ENCODE measurements at places on chromosomes 3 and 15.

GRCh38 chr3:53856964-53857363 is 10.6 kb downstream of the IL17RB start:
- DNase-seq, result no peak

DNA sequence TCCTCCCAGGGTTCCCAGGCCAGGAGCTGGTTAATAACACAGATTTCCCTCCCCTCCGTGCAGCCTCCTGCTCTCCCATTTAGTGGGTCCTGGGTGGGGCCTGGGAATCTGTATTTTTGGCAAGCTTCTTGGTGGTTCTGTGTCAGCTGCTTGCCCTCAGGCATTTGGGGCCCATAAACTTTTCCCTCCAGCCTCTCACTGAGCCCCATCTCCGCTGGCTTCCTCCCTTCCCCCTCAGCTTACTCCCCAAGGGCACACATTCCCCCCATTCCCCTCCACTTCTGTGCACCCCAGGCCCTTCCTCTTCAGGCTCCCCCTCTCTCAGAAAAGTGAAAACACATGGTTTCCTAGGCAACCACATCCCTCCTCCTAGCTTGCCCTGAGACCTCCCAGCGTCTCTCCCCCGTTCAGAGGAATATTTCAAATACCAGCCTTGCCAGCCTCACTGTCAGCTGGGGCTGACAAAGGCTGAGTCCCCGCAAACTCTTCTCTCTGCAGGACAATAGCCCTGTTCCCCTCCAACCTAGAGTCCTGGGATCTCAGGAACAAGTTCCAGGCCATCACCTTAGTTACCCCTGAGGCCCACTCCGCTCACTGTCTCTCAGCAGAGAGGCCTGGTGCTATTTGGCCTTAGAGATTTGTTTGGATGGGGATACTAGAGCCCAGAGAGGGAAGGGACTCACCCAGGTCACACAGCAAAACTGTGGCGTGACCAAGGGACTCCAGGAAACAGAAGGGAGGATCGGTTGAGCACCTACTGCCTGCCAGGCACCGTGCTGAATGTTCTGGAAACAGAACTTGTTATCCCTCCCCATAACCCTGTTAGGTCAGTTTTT is 44.6 kb upstream of the SMAD6 start:
- DNase-seq, result no peak

- DNase-seq, result no peak
Observed at GRCh38 chr15:70132139-70132538, 34.4 kb upstream of the TLE3 start.

DNA sequence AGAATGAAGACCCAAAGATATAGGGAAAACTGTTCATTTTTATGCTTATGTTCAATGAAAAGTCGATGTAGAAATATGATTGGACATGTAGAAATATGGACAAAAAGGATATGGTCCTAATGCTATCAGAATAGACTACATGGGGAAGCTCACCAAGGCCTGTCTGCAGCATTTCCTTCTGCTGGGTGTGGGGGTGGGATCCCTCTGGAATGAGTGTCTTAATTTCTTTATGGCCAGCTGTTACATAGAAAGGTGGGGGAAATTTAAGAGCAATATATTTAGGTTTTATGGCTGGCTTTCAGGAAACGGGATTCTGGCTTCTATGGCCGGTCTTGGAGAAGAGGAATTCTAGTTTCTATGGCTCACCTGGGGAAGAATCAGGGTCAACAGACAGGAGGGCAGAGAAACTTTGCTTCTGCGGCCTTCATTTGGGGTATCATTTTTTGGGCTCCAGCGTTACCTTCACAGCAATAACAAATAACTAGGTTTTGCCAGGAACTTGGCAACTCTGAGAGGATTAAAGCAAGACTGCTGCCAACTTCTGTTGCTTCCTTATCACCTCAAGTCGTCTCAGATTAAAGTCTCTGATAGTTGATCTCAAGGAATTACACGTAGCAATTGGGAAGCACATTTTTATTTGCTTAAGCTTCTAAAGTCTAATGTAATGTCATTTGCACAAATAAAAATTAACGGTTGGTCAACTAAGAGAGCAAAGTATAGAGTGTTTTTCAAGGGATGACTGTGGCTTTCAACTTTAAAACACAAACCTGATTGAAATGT is 57.0 kb upstream of the GATM start:
- no peak for DNase-seq

- no peak for DNase-seq
Observed at GRCh38 chr15:73856458-73857192, 16.7 kb upstream of the TBC1D21 start.

DNA sequence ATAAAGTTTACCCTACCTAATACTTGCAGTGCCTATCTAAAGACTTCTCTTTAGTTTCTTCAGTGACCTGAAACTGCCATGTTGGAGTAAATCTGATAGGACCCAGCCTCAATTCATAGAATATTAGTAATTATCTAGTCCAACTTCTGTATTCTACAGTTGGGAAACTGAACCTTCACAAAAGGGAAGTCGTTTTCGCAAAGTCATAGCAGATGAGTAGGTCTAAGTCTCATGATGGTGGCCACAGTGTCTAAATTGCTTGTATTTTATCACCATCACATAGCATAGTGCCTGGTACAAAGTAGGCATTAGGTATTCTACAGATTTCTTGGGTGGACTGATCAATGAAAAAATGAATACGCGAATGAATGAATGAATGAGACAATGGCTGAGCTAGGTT is 8.4 kb downstream of the GMNC start:
- no peak for DNase-seq

GRCh38 chr3:169891886-169892285 is 19.5 kb upstream of the SAMD7 start:
- no peak for DNase-seq

- DNase-seq, result no peak
Observed at GRCh38 chr3:193744822-193745684, 152.0 kb downstream of the OPA1 start.

GRCh38 chr15:74504418-74504817 is 36.6 kb upstream of the ARID3B start:
- DNase-seq, result no peak

DNA sequence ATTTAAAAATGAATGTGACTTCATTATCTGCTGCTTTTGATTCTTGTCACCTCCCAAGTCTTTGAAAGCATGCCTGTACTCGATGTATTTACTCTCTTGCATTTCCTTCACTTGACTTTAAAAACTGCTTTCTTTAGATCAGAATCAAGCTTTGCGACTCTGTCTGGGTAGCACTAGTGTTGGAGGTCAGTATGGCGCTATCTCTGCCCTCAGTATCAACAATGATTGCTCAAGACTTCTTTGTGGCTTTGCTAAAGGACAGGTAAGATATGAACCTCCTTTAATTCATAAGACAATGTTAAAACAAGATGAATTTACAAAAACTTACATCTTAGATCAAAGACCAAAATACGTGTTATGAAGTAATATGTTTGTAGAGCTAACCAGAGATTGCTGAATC is 37.0 kb downstream of the VPS8 start:
- no peak for DNase-seq

GRCh38 chr3:161500068-161500796 is 3.6 kb downstream of the OTOL1 start:
- no peak for DNase-seq

DNA sequence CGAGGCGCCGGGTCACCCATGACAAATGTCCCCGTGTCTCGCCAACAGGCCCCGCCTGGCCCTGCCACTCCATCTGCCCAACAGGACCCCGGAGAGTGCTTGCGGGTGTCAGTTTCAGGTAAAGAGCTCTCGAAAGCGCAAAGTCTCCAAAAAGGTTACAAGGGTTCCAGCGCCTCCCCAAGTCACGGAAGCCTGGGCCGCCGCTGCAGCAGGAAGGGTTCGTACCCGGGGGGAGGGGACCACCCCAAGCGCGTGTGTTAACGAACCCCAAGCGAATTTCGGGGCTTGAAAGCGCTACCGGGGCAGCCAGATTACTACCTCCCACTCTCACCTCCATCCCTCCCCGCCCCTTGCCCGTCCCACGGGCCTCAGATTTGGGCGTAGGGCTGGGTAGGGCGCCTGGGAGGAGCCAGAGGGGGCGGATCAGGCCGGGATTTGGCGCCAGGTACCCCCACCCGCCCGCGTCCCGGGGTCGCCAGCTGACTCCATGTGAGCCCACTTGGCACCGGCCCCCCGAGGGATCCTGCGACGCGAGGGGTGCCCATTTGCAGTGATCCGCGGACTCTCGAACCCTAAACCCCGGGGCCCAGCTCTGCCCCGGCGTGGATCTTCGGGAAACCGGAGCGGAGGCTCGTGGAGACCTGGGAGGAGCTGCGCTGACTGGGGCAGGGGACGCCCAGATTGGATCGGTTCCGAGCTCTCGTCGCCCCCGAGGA is 85.9 kb downstream of the NR2F2 start:
- DNase-seq, result no peak

DNA sequence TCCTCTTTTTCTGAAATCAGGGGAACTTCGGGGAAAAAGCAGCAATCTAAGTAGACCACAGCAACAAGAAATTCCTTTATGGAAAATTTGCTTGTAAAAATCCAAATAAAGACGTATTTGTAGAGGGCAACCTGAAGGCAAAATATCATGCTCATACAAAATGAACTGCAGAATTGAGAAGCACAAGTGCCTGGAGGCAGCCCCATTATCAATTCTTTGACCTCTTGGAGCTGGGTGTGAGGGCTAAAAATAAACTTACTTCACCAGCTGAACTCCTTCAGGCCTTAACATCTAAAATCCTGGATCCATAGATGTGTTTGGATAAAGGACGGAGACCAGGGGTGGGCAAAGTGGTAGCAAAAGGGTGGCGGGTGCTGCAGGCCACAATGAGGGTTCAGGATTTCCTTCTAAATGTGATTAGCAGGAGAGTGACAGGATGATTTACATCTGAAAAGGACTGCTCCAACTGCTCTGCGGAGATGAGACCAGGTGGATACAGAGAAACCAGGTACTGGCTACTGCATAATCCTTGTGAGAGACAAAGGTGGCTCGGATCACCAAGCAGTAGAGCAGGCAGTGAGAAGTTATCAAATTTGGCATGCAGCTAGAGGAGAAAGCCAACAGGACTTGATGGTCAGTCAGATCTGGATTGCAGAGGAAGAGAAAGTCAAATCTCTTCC is 81.7 kb upstream of the TJP1 start:
- DNase-seq, result no peak

DNA sequence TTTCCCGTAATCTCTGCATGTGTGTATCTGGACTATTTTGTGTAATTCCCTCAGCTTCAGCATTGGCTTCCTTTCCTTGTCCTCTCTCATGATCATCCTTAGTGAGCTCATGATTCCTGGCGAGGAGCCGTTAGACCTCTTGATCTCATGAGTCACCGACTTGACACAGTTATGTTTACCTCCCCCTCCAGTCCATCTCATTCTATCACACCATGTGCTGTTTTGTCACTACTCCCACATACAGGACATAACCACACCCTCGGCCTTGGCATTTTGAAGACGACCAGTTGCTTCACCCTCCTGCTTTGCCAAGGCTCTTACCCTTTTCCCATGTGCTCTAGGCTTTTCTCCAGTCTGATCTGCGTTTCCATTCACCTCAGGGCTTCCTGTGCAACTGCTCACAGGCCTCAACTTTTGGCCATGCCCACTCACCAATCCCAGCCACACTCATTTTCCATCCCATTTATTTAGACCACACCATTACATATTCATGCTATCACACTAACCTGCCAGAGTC is 41.5 kb downstream of the CP start:
- no peak for DNase-seq

- no peak for DNase-seq
Observed at GRCh38 chr3:155701882-155702465, 42.9 kb downstream of the PLCH1 start.

- DNase-seq, result no peak
Observed at GRCh38 chr3:34851137-34851536, 788.2 kb upstream of the ARPP21 start.

GRCh38 chr15:98746375-98747155 is 98.2 kb downstream of the IGF1R start:
- no peak for DNase-seq

GRCh38 chr15:62994975-62995681 is 47.4 kb upstream of the TPM1 start:
- no peak for DNase-seq

GRCh38 chr3:96977671-96978070 is 163.3 kb downstream of the EPHA6 start:
- no peak for DNase-seq

GRCh38 chr15:89802986-89803824 is 11.4 kb downstream of the ANPEP start:
- no peak for DNase-seq

GRCh38 chr3:45938864-45939263 is 4.4 kb upstream of the CXCR6 start:
- peak; percentile 82 for DNase-seq

- no peak for DNase-seq
Observed at GRCh38 chr3:25404569-25404968, 23.5 kb upstream of the RARB start.

DNA sequence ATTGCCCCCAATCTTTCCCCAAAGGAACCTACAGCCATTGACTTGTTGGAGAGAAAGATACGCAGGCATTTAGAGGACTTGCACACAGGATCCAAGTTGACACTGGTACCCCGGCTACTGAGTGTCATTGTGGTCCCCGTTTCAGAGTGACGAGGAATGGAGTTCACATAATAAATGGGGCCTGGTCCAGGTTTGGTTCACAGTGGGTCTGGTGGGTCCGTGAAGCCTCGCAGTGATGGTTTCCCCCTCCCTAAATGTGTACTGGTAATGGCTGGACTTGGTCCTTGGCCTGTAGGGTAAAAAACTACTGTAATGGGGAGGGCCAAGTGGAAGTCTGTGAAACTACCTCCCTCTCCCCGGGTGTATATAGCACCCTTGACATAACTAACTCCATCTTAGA is 232.1 kb upstream of the LYSMD4 start:
- no peak for DNase-seq

DNA sequence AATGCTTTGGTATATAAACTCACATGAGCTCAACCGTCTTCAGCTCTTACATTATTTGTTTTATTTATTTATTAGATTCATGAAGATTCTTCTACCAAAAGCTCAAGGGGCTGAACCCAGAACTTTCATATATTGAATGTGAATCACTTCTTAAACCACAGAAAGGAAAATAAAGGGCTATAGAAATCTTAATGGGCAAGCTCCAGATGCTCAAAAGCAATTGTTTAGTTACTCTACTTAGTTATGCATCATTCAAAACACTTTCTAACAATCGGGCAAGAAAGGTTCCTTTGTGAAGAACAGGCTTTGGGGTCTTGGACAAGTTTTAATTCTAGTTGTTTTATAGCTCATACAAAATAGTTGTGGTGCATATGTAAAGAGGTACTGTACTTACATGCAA is 380.2 kb downstream of the TIGIT start:
- no peak for DNase-seq

- DNase-seq, result no peak
Observed at GRCh38 chr3:195012100-195012499, 258.9 kb downstream of the XXYLT1 start.

DNA sequence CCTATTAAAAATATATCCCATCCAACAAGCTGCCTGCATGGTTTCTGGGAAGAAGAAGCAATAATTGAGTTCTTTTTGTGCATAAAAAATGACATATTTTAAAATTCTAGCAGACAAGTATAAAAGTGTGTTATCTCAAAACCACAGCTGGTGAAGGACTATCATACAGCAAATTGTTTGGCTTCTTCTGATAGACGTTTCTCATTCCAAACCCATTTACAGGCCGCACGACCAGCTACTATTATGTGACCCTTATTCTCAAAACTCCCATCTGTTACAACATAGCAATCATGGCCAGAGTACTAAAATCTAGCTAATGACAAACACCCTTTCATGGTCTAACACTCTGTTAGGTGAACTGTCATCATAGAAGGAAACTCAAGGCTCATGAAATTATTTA is 21.7 kb downstream of the ETFA start:
- DNase-seq, result no peak
